Endothelial cell of coronary artery (primary cell): ENCODE measurements at places on chromosomes 2 and 18. TPM values are rescaled to one million over a fixed set of nuclear protein-coding genes. Genes with fewer than 3 reads are reported as not detected.

FAM237A gene
- total RNA-seq, result not detected in 2 replicates

CYS1 gene
- total RNA-seq, result 0.09 and 0.19 TPM in 2 replicates

CNTNAP5 gene
- 0.09 TPM in 1 of 2 replicates, not detected in the other for total RNA-seq

ACMSD gene
- not detected in 2 replicates for total RNA-seq

ALLC gene
- total RNA-seq, result not detected in 2 replicates

PROKR1 gene
- not detected in 2 replicates for total RNA-seq

TCF23 gene
- not detected in 2 replicates for total RNA-seq

RAB17 gene
- 0.94 and 1.6 TPM in 2 replicates for total RNA-seq

LYG2 gene
- not detected in 2 replicates for total RNA-seq

ARHGAP15 gene
- total RNA-seq, result not detected in 2 replicates

MFSD2B gene
- total RNA-seq, result 0.09 TPM in 2 replicates

CNDP1 gene
- total RNA-seq, result not detected in 2 replicates

MC2R gene
- total RNA-seq, result not detected in 2 replicates

TMEM247 gene
- total RNA-seq, result not detected in 2 replicates

KLF11 gene
- total RNA-seq, result 3.6 and 6.1 TPM in 2 replicates

GDF7 gene
- 1.5 and 3.6 TPM in 2 replicates for total RNA-seq

IL37 gene
- not detected in 2 replicates for total RNA-seq

NEU4 gene
- total RNA-seq, result not detected in 2 replicates

LOXHD1 gene
- not detected in 2 replicates for total RNA-seq

VWA3B gene
- total RNA-seq, result 0.19 TPM in 1 of 2 replicates, not detected in the other

ATF2 gene
- total RNA-seq, result 36.2 and 42.7 TPM in 2 replicates

ERICH2 gene
- not detected in 2 replicates for total RNA-seq

SH2D6 gene
- 0.27 and 0.28 TPM in 2 replicates for total RNA-seq

ARHGEF33 gene
- total RNA-seq, result 0.09 and 0.38 TPM in 2 replicates

SERPINB3 gene
- total RNA-seq, result not detected in 2 replicates

NAT8 gene
- total RNA-seq, result not detected in 2 replicates

ELMOD3 gene
- 9.9 and 15.5 TPM in 2 replicates for total RNA-seq

HTR2B gene
- 0.09 and 1.2 TPM in 2 replicates for total RNA-seq

CABYR gene
- total RNA-seq, result 1.5 and 1.6 TPM in 2 replicates

NLRC4 gene
- total RNA-seq, result not detected in 2 replicates

TTC32 gene
- 4.5 and 7.6 TPM in 2 replicates for total RNA-seq

IL36B gene
- total RNA-seq, result not detected in 2 replicates

UGT1A8 gene
- total RNA-seq, result not detected in 2 replicates

DSG1 gene
- not detected in 2 replicates for total RNA-seq
